ENCODE measurements at places on chromosomes 1 and 21.
A peak's percentile ranks its signal among the peaks of the same experiment; 100 is the strongest.

- DNase-seq: no peak
Observed at GRCh38 chr1:93023281-93023680, 55.8 kb upstream of the MTF2 start.

GRCh38 chr21:42550817-42551216 lies 37.2 kb downstream of the SLC37A1 start:
- no peak for DNase-seq

DNA sequence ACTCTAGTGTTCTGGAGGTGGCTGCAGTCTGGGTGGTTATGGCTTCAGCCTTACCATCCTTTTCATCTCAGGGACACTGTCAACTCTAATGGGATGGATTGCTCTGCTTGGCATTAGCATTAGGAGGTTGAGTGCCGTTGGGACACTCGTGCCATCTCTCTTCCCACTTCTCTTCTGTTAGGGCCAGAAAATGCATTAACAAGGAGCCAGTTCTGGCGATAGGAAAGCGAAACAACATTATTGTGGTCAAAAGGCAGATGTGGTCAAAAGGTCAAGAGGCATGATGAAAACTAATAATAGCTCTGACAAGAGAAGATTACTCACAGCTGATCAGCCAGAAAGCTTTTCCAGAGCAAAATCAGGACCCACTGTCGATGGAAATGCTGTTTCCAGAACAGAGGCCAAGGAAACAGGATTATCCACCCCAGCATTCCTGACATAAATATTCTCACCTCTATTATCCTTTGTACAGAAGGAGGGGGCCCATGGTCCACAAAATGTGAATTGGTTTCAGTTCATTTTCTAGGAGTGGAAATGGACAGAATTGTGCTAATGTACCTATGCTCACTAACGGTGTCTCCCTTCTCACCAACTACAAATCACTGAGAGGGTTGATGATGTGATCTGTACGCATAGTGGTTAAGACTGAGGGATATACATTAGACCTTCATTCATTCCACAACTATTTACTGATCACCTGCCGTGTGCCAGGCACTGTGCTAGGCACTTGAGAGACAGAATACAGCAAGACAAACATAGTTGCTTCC lies 72.0 kb downstream of the ST6GALNAC5 start:
- DNase-seq: peak; percentile 53

DNA sequence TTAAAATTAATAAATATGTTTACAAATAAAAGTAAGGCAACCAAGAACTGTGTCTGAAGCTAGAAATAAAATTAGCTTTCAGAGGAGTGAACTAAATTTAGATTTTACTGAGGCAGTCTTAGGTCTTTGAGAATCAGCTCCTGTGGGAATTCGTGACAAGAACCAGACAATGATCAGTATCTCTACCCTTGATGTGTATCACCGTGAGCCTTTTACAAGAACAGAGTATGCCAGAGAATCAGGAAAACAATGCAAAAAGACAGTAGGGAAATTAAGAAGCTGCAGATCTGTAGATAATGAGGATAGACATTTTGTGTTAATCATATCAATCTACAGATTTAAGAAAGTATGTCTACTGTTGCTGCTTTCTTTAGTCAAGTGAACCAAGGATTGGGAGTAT lies 351.0 kb downstream of the COL11A1 start:
- no peak for DNase-seq

DNA sequence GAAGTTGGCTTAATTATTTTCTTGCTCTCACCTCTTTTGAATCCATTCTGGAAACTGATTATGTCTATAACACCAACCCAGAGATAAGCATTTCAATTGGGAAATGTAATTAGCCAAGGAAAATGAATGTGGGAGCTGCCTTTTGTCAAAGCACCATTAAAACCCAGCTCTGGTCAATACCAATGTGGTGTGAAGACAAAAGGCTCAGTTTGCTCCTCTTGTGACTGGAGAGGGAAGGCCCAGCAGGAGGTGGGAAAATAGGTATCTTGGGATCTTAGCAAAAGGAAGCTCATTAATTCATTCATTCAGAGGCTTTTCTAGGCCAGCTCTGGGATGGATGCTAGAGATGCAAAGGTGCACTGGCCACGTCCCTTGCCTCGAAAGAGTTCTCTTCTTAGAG lies 75.0 kb upstream of the SELENON start:
- DNase-seq: no peak

DNA sequence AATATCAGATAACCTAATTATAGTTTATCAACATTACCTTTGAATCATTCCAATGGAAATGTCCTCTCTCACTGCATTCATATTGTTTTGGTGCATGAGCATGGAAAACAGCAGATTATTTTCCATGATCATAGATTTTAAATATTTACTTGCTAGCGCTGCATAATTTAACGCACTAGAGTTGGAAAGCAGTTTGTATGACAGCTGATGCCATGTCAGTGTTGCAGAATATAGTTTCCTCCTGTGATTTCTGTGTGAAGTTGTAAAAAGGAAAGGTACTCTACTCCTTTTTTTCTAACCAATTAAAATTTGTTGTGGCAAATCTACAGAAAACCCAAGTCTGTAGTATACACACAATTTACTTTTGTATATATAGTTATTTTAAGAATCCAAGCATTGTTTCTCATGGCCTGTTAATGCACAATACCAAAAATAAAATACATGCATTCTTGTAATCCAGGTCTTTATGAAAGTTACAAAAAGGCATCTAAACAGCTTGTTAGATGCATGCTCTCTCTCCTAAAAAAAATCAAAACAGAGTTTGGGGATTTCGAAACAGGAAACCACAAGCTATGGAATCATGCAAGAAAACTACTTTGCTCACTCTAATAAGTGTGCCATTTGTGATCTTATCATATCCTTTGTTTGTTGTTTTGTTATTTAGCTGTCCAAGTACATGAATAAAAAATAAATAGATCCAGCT lies 1.9 kb upstream of the ATG4C start:
- peak; percentile 11 for DNase-seq

DNA sequence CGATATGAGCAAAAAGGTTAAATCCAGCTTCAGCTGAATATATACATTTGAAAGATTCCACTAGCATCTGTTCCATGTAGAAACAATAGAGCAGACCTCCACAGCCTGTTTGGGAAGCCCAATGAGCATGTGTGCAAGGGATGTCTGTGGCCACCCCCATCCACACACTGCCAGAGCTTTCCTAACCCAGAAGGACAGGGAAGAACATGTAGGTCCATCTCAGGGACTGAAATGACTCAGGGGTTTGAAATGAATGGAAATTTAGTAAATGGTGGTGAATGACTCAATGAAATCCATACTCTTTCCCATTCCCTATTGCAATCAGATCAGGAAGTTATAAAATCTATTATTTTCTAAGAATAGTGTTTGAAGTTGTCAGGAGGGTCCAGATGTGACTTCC lies 397.2 kb downstream of the DUSP10 start:
- DNase-seq: no peak

DNA sequence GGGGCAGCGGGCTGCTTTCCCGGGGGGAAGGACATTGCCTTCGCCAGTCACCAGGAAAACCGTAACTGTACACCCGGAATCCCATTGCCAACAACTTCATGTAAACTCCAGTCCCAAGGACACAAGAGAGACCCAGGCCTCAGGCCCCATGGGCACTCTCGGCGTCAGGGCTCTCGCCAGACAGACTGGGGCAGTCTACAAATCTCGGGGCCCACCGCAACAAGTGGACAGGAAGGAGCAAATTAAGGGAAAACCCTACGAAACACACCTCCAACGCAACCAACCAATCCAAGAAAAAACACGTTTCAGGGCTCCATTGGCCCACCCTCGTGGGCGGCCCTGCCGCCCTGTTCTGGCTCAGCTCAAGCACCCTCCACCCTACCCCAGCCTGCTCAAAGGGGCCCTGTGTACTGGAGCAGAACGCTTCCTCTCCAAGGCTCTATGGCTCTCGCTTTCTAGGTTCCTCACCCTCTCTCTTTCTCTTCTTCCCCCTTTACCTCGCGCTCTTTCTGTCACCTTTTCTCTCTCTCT lies 4.6 kb upstream of the ZNF678 start:
- no peak for DNase-seq

GRCh38 chr1:11858968-11859871 lies 475 bp upstream of the NPPB start:
- DNase-seq: peak; percentile 89

GRCh38 chr1:213003256-213003655 lies 12.4 kb downstream of the ANGEL2 start:
- no peak for DNase-seq

DNA sequence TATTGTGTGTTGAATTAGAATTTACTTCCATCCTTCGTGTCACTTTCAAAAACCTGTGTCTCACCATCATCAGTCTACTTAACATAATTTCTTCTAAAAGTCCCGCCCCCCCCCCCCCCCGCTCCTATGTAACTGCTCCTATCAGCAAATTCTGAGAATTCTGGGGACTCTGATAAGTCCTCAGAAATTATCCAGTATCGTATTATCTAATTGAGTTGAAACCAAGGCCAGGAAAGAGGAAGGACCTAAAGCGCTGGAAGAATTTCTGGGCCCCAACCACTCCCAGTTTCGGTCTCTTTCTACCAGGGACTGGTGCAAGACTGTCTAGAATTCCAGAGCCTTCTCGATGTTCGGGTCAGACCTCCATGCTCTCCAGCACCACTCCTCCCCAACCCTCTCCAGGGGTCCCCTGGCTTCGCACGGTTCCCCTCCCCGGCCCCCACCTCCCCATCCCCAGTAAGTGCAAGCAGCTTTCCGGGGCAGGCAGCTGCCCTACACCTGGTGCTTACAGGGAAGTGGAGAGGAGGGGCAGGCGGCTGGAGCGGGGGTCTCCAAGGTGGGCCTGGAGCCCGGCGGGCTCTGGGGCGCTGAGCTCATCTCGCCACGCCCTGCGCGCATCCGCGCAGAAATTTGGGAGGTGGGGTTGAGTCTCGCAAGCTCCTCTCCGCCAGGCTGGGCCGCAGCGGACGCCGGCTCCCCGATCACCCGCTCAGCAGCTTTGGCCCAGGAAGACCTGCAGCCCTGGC lies 16.0 kb upstream of the ZNF496 start:
- DNase-seq: no peak

DNA sequence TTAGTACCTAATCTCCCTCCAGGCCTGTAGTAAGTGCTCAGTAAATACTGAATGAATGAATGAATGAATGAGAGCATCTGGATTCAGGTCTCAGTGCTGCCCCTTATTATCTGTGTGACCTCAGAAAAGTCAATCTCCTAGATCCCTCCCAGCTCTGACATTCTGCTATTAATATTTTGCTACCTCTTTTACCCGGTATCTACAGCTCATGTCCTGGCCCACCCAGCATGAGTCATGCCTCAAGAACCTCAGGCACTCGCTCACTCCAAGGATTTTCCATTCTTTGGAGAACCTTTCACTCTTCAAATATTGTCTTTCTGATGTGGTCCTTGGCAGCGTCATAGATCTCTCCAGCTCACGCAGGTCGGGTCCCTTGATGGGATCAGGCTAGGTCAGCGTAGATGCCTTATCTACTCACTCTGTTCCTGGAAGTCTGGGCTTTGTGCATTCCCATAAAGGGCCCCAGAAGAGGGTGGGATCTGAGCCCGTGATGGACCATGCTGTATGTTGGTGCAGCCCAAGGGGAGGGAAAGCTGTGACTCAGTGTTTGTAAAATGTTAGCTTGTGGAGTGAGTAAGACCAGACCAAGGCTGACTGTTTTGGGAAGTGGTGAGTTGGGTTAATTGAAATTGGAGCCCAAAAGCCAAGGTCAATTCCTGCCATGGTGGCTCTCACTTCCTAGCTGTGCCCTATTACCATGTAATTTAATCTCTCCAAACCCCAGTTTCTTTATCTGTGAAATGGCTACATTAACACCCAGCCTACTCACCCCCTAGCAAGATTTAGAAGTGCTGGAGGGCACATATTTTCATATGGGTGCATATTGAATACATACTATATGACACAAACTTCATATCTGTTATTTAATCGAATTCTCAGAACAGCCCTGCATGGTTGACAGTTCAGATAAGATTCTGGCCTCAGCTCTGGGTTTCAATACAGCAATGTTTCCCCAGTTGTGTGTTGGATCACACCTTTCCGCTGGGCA lies 214.1 kb upstream of the USP24 start:
- peak; percentile 99 for DNase-seq
